ENCODE measurements at places on chromosomes 12 and 14.

DNA sequence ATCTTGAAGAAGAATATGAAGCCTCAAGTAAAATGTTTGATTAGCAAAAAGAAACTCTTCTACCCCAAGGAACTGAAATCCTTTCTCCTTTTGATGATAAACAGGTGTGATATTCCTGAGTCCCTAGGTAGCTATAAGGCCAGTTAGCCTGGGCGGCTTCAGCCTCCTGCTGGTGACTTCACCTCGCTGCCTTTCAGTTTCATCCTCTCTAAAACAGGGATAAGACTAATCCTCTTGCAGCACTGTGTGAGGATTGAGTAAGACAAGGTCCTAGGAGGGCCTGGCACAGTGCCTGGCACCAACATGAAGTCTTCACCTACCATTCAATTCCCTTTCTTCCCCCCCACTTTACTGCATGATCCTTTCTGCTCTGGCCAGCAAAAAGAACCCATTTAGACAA lies 42.1 kb downstream of the CIT start:
- DNase-seq = no peak

DNA sequence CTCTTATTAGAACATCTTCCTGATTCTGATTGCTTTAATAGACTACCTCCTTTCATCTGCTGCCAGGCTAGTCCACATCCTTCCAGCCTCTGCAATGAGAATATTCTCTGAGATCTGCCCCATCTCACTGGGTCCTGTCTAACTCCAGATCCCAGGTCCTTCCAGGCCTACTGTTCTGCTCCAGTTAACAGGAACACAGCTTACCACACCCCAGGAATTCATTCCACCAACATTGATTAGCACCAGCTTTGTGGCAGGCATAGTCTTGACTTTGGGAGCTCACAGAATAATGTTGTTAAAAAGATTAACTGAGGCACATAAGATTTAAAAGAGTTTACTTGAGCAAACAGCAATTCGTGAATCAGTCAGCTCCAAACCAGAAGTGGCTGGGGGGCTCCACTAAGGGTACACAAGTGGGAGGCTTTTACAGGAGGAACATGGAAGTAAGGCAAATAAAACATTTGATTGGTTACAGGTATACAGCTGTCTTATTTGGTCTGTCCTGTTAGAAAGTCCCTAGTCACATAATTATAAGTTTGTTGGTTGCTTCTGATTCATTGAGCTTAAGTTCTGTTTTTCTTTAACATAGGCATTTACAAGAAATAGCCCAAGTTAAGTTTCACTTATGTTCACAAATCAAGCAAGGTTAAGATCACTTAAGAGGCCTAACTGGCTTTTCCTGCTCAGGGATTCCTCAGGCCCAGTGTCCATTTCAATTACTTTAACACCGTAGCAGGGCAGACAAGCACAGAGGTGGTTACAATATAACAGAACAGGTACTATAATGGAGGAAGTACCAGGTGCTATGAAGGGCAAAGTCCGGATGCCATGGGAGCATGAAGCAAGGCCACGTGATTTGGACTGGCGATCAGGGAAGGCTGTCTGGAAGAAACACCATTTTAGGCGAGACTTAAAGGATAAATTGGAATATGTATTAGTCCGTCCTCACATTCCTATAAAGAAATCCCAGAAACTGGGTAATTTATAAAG lies 12.2 kb upstream of the MYH7 start:
- DNase-seq = no peak

DNA sequence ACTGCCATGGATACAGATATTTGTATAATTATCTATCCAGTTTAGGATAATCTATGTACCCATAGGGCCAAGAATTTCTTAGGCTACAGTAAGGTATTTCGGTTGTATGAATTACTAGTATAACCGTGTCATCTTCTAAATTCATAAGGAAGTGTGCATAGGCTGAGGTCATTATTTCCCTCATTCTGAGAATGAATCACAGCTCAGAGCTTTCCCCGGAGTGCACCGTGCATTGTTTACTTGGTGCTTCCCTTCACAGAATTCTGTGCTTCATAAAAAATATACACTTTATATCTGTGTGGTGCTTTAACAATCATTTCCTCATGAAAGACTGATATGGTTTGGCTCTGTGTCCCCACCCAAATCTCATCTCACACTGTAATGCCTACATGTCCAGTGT lies 514.1 kb downstream of the ETNK1 start:
- no peak for DNase-seq

- no peak for DNase-seq
Measured at GRCh38 chr14:23301969-23302289, 730 bp downstream of the PPP1R3E start.

All from Right ventricle myocardium superior (tissue), 1 donor.